ENCODE measurements at places on chromosomes 12 and 14. TPM values are rescaled to one million over a fixed set of nuclear protein-coding genes. Genes with fewer than 3 reads are reported as not detected.

DNA sequence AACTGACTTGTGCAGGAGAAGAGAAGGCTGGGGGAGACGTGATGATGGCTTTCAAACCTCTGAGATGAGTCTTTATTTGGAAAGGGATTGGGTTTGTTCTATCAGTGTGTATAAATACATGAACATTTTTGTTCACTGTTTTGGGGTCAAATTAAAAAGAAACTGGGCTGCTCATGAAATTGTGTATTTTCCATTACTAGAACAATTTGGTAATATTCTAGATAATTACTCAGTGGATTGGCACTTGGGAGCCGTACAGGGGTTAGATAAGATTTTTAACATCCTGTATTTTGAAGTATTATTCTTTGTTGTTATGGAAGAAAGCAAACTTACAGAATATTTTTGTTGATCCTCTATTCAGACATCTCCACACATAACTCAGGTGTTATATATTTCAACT lies 340.6 kb downstream of the PRKD1 start:
- no peak overlapping the region for H3K27ac ChIP-seq
- H3K4me1 ChIP-seq: peaks cover 7% of the 10 kb centered on the region
- no peaks in the 10 kb centered on the region for H3K27me3 ChIP-seq

NGB gene
- not detected for total RNA-seq

CLEC14A gene
- total RNA-seq: not detected

ZNF891 gene
- 3.9 TPM for total RNA-seq

DNA sequence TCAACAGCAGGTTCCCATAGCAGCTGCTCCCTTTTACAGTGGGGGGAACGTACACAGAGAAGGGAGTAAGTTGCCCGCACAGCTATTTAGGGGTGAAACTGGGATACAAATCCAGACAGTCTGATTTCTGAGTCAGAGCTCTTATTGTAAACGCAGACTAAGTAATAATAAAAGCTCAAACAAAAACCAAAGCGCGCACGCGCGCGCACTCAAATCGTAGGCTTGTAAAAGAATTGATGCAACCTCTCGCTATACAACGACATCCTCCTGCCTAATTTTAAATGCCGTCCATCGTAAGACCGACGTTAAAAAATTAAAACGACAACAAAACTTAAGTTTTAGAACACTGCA lies 747 bp upstream of the DACT1 start:
- H3K27me3 ChIP-seq: peaks cover 57% of the 10 kb centered on the region
- no peaks in the 10 kb centered on the region for H3K36me3 ChIP-seq
- H3K27ac ChIP-seq: peak overlapping the region; percentile 80
- no peak for DNase-seq

- no peak for DNase-seq
- no peaks in the 10 kb centered on the region for H3K27me3 ChIP-seq
- H3K4me1 ChIP-seq: peaks cover 22% of the 10 kb centered on the region
- H3K27ac ChIP-seq: no peak overlapping the region
- no peak overlapping the region for H3K4me3 ChIP-seq
- H3K36me3 ChIP-seq: peaks cover 3% of the 10 kb centered on the region
Observed at GRCh38 chr14:33273978-33274377, 335.3 kb downstream of the NPAS3 start.

PSMC1 gene
- 105 TPM for total RNA-seq

ATG2B gene
- 17.0 TPM for total RNA-seq

GPR132 gene
- not detected for total RNA-seq

BTBD6 gene
- 36.6 TPM for total RNA-seq

DNA sequence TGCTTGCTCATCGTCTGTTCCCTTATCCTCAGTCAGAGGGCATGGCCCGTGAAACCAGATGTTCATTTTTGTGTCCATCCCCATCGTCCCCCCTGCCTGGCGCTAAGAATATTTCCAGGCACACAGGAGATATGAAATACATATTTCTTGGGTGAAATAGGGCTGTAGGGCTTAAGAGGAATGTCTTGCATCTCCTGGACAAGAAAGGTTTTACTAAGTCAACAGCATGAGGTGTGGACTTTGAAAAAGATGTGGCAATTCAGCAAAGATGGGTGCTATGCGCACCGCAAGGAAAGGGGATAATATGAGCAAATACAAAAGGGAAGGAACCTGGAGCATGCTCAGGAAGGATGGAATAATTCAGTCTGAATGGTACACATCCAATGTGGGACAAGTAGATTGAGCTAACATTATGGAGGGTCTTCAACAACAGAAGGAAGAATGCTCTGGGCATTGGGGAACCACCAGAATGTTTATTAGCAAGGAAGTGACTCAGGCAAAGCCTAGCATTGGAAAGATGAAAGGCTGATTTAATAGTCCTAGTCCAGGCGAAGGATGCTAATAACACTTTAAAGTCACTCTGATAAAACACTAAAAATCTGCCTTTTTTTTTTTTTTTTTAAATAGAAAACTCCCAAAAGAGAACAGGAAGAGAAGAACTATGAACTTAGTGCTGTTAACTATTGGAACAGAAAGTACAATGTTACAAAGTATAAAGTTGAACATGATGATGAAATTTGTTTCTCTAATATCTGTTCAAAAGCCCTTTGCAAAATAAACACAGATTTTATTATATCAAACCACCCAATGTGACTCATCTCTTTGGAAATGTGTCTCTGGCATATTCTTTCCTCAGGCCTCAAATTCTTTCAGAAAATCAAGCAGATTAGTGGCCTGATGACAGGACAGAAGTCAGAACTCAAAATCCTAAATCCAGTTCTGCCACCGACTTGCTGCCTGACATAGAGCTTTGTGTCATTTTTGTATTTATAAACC lies 449.5 kb downstream of the BCAT1 start:
- no peaks in the 10 kb centered on the region for H3K27me3 ChIP-seq
- peaks cover 66% of the 10 kb centered on the region for H3K4me1 ChIP-seq
- peaks cover 10% of the 10 kb centered on the region for H3K36me3 ChIP-seq
- peak overlapping the region; percentile 53 for H3K27ac ChIP-seq
- DNase-seq: no peak

GZMH gene
- not detected for total RNA-seq

GRIP1 gene
- total RNA-seq: 38.4 TPM

DNA sequence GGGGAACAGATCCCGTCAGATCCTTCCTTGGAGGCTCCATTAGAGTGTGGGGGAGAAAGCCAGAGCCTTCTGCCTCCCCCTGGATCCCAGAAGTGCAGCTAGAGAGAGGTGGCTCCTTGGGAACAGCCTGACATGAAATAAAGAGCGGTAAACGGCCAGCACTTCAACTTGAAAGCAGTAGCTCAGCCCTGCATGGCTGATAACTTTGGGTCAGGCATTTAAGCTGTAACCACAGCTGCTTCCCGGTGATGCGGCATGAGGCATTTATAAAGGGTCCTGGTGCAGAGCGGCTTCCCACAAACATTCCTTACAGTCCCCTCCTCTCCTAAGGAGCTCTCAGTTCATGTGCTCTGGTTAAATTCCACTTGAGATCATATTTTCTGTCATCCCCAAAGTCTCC lies 960.3 kb downstream of the VRK1 start:
- DNase-seq: no peak
- no peaks in the 10 kb centered on the region for H3K4me1 ChIP-seq
- H3K27ac ChIP-seq: no peak overlapping the region
- no peaks in the 10 kb centered on the region for H3K36me3 ChIP-seq

- H3K4me1 ChIP-seq: peaks cover 21% of the 10 kb centered on the region
- DNase-seq: no peak
- H3K27me3 ChIP-seq: peaks cover 3% of the 10 kb centered on the region
- peak overlapping the region; percentile 72 for H3K4me3 ChIP-seq
Observed at GRCh38 chr14:45249856-45250575, 3.0 kb downstream of the MIS18BP1 start.

DNA sequence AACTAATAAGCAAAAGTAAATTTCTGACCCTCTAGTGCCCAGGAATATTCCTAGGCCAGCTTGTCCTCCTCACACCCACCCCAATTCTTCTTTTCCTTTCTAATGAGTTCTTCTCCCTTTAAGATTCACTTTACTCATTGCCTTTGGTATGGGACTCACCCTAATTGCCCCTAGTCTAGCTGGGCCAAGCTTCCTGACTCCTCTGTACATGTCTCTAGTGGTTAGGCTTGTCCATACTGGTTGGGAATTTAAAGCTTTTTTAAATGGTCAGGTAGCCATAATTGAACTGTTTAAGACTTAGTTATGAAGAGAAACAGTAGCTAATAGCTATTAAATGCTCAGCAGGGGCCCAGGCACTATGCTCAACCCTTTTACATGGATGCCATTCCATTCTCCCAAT lies 248.2 kb downstream of the C12orf42 start:
- no peaks in the 10 kb centered on the region for H3K4me1 ChIP-seq
- H3K4me3 ChIP-seq: no peak overlapping the region
- DNase-seq: no peak
- no peaks in the 10 kb centered on the region for H3K27me3 ChIP-seq
- H3K27ac ChIP-seq: no peak overlapping the region

TMEM106C gene
- total RNA-seq: 147 TPM

DNA sequence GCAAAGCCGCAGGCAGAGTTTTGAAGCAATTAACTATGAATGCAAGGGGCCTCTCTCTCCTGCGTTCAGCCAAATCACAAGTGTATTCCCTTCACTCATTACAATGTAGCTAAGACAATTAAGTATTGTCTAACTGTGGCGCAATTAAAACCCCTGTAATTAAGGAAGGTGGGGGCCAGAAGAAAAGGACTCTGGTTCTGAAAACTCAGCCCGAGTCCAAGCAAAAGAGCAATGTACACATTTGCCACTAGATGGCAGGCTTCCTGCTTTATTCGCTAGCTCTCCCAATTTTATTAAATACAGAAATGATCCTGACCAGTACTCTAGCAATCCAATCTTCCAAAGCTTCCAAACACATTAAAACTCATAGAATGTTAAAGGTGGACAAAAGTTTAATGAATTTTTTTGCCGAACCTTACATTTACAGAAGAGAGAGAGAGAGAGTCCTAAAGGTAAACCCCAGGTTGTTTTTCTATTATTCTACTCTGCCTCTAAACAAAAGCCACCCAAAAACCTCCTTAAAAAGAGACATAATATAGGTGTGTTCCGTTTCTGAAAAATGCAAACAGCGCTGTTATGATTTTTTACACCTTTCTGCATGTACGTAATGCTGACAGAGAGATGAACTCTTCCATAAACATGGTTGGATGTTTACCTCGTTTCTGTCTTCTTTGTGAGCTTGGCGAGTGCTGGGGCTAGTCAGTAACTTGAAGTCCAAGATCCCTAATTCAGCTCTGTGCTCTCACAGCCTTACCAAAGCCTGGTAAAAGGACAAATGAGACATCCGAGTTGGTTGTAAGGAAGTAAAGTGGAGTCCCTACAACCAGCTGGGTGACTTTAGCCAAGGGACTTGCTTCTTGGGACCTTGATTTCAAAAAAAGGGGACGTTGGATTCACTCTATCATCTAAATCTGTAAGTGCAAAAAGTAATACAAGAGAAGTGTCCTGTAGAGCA lies 50.9 kb upstream of the VASH1 start:
- H3K27ac ChIP-seq: peak overlapping the region; percentile 46
- DNase-seq: peak; percentile 38
- H3K4me3 ChIP-seq: no peak overlapping the region

AICDA gene
- total RNA-seq: not detected

DNA sequence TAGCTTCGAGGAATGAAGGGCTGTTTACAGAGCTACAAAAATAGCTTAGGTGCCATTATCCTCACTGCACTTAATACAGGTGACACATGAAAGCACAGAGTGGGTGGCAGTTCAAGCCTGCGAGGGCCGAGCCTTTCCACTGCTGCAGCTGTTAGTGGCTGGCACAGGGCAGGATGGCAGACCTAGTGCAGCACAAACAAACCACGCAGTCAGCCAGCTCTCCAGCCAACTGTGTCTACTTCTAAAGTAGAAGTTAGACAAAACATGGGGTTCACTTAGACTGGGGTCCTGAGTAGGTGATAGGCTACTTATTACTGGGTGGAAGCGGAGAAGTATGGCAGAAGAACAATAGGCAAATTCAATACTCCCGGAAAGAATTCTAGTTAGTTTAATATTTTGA lies 95.4 kb downstream of the DUSP16 start:
- no peak for DNase-seq
- H3K4me1 ChIP-seq: peaks cover 4% of the 10 kb centered on the region
- H3K27ac ChIP-seq: no peak overlapping the region
- no peaks in the 10 kb centered on the region for H3K27me3 ChIP-seq
- H3K36me3 ChIP-seq: peaks cover 28% of the 10 kb centered on the region

DNA sequence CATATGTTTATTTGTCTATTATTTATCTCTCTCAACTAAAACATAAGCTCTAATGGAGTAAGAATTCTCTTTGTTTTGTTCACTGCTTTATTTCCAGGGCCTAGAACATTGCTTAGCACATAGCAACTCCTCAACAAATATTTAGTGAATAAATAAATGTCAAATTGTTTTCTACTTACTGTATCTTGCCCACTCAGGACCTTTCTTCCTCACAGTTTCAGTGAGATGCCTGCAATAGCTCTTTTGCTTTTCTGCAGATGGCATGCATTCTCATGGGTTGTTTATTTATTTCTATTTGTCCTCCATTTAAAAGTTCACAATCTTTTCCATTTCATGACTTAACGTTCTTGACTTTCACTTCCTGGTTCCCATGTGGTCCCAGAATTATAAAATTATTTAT lies 94.9 kb upstream of the TTC7B start:
- H3K27ac ChIP-seq: peak overlapping the region; percentile 7
- H3K36me3 ChIP-seq: no peaks in the 10 kb centered on the region
- DNase-seq: no peak
- no peaks in the 10 kb centered on the region for H3K27me3 ChIP-seq
- H3K4me3 ChIP-seq: no peak overlapping the region
- H3K4me1 ChIP-seq: no peaks in the 10 kb centered on the region

DNA sequence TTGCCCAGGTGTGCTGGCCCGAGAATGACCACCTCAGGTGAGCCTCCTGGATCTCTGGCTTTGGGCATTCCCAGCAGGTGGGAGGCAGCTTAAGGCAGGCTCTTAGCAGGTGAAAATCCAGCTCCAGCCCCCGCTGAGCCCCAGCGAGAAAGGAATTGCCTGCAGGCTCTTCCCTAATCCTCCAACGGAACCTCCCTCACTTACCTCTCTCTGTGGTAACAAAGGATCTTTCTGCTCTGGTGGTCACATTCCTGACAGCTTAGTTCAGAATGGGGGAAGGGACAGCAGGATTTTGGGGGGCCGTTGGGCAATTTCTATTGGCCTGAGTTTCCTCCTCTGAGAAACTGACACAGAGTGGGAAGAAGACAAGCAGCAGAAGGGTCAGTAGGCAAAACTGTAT lies 116.0 kb upstream of the LHX5 start:
- H3K27ac ChIP-seq: no peak overlapping the region
- peaks cover 98% of the 10 kb centered on the region for H3K27me3 ChIP-seq
- no peak for DNase-seq
- H3K4me1 ChIP-seq: peaks cover 3% of the 10 kb centered on the region
- H3K36me3 ChIP-seq: no peaks in the 10 kb centered on the region

- peaks cover 47% of the 10 kb centered on the region for H3K4me1 ChIP-seq
- DNase-seq: no peak
- no peaks in the 10 kb centered on the region for H3K36me3 ChIP-seq
- no peak overlapping the region for H3K4me3 ChIP-seq
- no peak overlapping the region for H3K27ac ChIP-seq
Observed at GRCh38 chr14:97379091-97379531, 581.9 kb downstream of the VRK1 start.

- peaks cover 36% of the 10 kb centered on the region for H3K36me3 ChIP-seq
- H3K27me3 ChIP-seq: no peaks in the 10 kb centered on the region
- DNase-seq: no peak
- no peak overlapping the region for H3K4me3 ChIP-seq
- peaks cover 4% of the 10 kb centered on the region for H3K4me1 ChIP-seq
Observed at GRCh38 chr12:95504140-95504539, 30.2 kb downstream of the METAP2 start.

All from neural crest cell (in vitro differentiated cells).